Karpas-422 (cell line): ENCODE measurements at places on chromosomes 7 and 10. TPM values are rescaled to one million over a fixed set of nuclear protein-coding genes. Genes with fewer than 3 reads are reported as not detected.

DNA sequence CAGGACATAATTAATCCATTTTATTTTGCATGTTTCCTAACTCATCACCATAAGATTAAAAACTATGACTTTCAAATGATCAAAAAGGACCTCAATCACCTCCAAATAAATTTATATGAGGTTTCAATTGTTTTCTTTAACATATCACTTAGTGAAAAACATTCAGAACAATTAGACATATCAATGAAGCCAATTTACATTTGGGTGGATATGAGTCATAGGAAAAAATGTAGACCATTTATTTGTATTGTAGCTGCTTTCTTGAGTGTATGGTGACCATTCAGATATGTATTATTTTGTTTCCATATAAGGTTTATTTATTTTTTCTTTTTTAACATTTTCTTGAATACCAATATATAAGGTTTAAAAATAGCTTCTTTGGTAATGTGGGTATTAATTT, 13.3 kb upstream of the EXOC6 start:
- no peak for DNase-seq

DNA sequence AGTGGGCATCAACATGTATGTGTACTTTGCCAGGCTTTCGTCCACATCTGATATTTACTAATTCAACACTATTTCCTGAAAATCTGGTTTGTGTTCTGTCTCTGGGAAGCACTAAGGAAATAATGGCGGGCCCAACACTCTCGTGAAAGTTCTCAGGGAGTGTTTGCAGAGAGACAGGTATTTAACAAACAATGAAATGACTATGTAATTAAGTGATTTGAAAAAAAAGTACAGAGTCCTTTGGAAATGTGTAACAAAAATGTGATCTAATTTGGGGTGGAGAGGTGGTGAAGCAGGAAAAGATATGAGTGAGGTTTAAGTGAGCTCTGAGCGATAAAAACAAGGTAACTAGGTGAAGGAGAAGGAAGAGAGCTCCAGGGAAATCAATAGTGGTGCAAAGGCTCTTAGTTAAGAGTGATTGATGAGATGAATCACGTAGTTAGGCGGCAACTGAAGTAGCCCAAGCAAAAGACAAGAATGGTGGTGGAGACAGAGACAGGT, 95.3 kb upstream of the DNAJB12 start:
- DNase-seq = no peak

- DNase-seq = no peak
Measured at GRCh38 chr10:89518876-89519842, 16.2 kb downstream of the SLC16A12 start.

Gene ATXN7L1
- not detected in 2 replicates for total RNA-seq

Gene ARHGAP19
- 10.4 and 11.4 TPM in 2 replicates for total RNA-seq

DNA sequence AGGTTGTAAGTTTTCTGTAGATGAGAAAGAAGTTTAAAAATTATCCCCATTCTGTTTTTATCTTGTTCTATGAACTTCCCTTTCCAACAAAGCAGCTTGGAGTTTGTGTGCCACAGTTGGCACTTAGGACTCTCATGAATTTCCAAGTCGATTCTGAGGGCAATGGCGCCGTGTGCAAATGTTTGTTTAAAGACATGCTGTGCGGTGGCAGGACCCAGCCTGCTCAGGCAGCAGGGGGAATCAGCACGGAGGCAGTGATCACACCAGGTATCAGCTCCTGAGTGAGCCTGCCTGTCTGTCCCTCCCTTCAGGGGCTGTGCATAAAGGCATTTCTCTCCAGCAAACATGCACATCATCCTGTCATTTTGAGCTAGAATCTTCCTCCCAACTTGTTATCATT, 109.8 kb upstream of the WDR11 start:
- DNase-seq = no peak

Gene DKK1
- not detected in 2 replicates for total RNA-seq
